ENCODE measurements at places on chromosomes 2 and 18. TPM values are rescaled to one million over a fixed set of nuclear protein-coding genes. Genes with fewer than 3 reads are reported as not detected.

GRCh38 chr18:62769216-62769615 is 53.9 kb downstream of the PHLPP1 start:
- no peaks in the 10 kb centered on the region for H3K27me3 ChIP-seq
- H3K36me3 ChIP-seq: peaks cover 5% of the 10 kb centered on the region
- H3K4me3 ChIP-seq: no peak overlapping the region
- no peak overlapping the region for H3K27ac ChIP-seq

DNA sequence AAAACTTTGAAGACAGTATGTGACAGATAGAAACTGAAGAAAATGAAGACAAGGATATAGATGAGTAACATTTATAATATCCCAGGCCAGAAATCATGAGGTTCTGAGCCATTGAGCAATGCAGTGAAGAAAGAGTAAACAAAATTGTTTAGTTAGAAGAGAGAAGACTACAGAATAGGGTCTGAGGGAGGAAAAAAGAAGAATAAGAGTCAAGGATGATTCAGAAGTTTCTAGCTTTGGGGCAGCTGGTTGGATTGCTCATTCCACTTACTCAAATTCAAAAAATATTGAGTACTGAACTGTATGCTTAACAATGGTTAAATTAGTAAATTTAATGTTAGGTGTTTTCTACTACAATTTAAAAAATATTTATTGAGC is 155.0 kb upstream of the OTX1 start:
- no peak overlapping the region for H3K4me3 ChIP-seq
- H3K4me1 ChIP-seq: no peaks in the 10 kb centered on the region
- no peak overlapping the region for H3K27ac ChIP-seq
- DNase-seq: no peak

- no peaks in the 10 kb centered on the region for H3K4me1 ChIP-seq
- peaks cover 83% of the 10 kb centered on the region for H3K36me3 ChIP-seq
- no peak overlapping the region for H3K4me3 ChIP-seq
- no peaks in the 10 kb centered on the region for H3K27me3 ChIP-seq
- no peak for DNase-seq
Observed at GRCh38 chr18:35303610-35304009, 13.6 kb upstream of the ZSCAN30 start.

ALKAL2 gene
- not detected for total RNA-seq

- DNase-seq: no peak
- H3K36me3 ChIP-seq: peaks cover 4% of the 10 kb centered on the region
- no peaks in the 10 kb centered on the region for H3K27me3 ChIP-seq
- H3K27ac ChIP-seq: no peak overlapping the region
- H3K4me1 ChIP-seq: peaks cover 37% of the 10 kb centered on the region
Observed at GRCh38 chr2:108591163-108591562, 56.9 kb downstream of the LIMS1 start.

DNA sequence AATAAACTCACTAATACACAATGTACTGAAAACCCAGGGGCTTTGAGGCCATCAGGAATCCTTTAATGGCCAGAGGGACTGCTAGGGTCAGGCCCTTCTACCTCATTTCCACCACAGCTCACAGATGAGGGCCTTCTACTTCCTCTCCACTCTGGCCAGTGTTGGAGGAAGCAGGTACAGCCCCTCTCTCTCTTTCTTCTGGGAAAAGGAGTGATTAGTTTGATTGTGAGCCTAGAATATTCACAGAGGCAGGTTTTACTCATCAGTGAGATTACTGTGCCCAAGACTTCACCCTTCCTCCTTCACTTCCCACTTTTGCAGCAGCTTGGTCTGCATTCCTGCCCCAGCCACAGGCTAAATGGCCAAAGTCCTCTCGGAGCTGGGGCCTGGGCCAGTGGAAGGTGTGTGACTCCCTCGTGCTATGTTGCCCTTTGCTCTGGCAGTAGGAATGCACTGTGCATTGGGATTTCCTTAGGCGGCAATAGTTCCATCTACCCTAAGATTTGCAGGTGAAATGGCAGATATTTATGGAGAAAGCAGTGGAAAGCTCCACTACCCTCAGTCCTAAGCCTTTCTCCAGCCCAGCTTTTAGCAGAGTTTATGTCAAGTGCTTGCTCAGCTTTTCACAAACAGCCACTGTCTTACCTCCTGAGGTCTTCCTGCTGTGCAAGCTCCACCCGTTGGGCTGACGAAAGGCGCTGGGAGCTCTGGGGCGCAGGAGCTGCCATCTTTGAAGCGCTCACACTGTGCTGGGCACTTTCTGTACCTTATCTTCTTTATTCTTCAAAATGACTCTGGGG is 36.2 kb upstream of the YES1 start:
- peaks cover 3% of the 10 kb centered on the region for H3K27me3 ChIP-seq
- H3K4me1 ChIP-seq: no peaks in the 10 kb centered on the region
- no peak overlapping the region for H3K27ac ChIP-seq
- no peaks in the 10 kb centered on the region for H3K36me3 ChIP-seq
- H3K4me3 ChIP-seq: no peak overlapping the region
- no peak for DNase-seq
